ENCODE measurements at places on chromosomes 6 and 20. TPM values are rescaled to one million over a fixed set of nuclear protein-coding genes. Genes with fewer than 3 reads are reported as not detected.

The VSX1 gene
- not detected for total RNA-seq

The BPIFA1 gene
- not detected for total RNA-seq

The RHAG gene
- total RNA-seq: 0.11 TPM

The ECT2L gene
- total RNA-seq: not detected

The GJE1 gene
- total RNA-seq: not detected

The C20orf141 gene
- total RNA-seq: not detected

The TULP4 gene
- 74.9 TPM for total RNA-seq

Measured in dermis lymphatic vessel endothelial cell (primary cell).